ENCODE measurements at places on chromosomes 13 and 19.
A peak's percentile ranks its signal among the peaks of the same experiment; 100 is the strongest.

- DNase-seq = no peak
Observed at GRCh38 chr19:32197896-32198882, 147.2 kb upstream of the ZNF507 start.

DNA sequence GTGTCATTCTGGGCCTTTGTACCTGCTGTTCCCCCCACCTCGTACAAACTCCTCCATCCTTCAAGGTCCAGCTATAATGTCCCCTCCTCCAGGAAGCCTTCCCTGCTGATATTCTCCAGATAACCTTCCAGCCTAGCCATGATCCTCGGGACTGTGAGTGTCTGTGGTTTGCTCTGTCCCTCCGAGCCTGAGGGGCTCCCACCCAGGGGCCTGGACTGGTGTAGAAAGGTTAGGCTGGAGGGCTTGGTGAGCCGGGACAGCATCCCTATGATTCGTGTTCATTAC is 2.9 kb upstream of the COMP start:
- DNase-seq = no peak

DNA sequence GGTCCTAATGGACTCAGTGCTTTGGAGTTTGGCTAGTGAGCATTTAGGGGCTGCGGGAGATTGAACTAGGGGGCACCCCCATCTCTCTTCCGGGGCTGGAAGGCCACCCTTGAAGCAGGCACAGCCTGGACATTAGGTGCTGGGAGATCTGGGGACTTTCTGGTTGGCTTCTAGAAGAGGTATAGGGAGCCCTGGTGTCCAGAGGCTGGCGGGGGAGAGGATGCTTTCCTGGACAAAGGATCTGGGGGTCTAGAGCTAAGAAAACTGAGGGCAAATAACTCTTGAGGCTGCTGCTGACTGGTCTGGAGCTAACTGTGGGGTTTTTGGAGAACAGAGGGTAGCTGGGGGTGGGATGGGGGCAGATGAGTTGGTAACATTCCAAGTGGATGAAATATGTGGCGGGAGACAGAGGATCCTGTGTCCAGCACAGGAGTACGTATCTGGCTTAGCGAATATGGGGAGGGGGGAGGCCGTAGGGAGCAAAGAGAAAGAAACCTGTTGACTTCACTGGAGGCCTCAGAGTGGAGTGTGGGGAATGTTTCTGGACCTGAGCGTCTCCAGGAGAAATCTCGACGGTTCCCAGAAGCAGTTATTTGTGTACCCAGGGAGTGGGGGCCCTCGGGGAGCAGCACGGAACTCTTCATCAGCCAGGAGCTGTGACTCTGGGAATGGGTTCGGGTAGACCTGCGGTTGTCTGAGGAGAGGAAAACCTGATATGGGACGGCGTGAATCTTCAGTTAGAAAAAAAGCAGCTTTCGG is 1.4 kb downstream of the HNRNPUL1 start:
- DNase-seq = peak; percentile 17

DNA sequence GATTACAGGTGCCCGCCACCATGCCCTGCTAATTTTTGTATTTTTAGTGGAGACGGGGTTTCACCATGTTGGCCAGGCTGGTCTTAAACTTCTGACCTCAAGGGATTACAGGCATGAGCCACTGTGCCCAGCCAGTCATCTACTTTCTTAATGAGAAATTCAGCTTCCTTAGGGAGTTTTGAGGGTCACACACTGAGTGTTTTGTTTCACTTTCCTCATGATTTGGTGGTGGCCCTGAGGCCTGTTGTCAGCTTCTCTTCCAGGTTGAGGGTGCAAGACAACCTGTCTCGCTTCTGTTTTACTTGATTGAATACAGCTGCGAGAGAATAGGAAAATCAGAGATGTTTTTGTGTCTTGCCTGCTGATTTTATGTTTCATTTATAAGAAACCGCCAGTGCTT is 9.9 kb downstream of the FRY start:
- DNase-seq = no peak

- DNase-seq = no peak
Observed at GRCh38 chr19:19444681-19445155, 39.2 kb downstream of the GATAD2A start.

- no peak for DNase-seq
Observed at GRCh38 chr13:95003019-95003813, 290.9 kb upstream of the SOX21 start.

GRCh38 chr13:95438297-95438696 is 114.2 kb upstream of the CLDN10 start:
- DNase-seq = no peak

DNA sequence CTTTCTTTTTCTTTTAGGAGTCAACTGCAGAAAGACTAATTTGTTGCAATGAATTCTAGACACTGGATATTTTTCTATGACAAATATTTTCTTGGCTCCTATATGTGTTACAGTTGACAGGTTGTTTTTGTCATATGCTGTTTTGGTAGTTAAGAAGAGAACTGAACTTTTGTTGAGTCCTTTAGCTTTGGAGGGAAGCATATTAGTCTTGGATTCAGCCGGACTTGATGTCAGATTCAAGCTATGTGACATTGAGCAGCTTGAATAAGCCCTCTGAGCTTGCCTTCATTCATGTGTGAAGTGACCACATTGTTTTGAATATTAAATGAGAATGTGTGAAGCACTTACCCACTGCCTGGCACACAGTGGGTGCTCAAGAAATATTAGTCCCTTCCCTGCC is 181.9 kb upstream of the RNF113B start:
- no peak for DNase-seq

DNA sequence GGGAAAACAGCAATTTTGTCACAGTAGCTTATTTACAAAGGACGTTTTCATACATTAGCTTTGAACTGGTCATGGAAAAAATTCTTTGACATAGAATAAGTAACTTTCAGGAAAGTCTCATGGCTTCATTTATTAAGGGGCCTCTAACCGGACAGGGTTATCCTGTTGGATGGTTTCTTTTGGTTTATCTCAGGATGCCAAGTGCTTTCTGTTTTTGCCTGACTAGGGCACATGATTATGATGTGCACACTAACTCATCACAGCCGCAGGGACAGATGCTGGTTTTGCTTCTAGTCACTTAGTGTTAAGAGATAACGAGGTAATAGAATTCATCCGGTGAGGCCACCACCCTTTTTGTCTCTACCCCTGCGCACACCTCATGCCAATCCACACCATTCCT is 53.0 kb downstream of the TGDS start:
- DNase-seq = no peak

DNA sequence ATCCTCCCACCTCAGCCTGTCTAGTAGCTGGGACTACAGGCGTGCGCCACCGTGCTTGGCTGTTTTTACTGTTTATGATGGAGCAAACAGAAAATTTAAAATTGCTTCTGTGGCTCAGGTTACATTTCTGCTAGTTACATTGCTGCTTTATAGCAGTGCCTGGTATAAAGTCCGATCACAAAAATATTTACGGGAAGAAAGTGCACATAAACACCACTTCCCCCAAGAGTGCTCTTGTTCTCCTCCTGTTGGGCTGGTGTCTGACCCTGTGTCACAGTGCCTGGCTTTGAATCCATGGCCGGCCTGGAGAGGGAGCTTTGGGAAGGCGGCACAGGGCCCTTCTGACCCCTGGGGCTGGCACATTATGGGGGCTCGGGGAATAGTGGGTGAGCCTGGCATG is 11.9 kb downstream of the PRKACA start:
- DNase-seq = no peak

- DNase-seq = no peak
Observed at GRCh38 chr13:102226591-102226990, 175.3 kb downstream of the FGF14 start.
